ENCODE measurements at places on chromosomes 16 and 17.

GRCh38 chr17:7579834-7580603 lies 581 bp downstream of the CD68 start:
- H3K4me1 ChIP-seq, result peaks cover 2% of the 10 kb centered on the region
- no peak overlapping the region for H3K4me3 ChIP-seq
- H3K27me3 ChIP-seq, result no peaks in the 10 kb centered on the region
- no peak for ATAC-seq
- H3K27ac ChIP-seq, result peak overlapping the region; percentile 77
- no peaks in the 10 kb centered on the region for H3K36me3 ChIP-seq

DNA sequence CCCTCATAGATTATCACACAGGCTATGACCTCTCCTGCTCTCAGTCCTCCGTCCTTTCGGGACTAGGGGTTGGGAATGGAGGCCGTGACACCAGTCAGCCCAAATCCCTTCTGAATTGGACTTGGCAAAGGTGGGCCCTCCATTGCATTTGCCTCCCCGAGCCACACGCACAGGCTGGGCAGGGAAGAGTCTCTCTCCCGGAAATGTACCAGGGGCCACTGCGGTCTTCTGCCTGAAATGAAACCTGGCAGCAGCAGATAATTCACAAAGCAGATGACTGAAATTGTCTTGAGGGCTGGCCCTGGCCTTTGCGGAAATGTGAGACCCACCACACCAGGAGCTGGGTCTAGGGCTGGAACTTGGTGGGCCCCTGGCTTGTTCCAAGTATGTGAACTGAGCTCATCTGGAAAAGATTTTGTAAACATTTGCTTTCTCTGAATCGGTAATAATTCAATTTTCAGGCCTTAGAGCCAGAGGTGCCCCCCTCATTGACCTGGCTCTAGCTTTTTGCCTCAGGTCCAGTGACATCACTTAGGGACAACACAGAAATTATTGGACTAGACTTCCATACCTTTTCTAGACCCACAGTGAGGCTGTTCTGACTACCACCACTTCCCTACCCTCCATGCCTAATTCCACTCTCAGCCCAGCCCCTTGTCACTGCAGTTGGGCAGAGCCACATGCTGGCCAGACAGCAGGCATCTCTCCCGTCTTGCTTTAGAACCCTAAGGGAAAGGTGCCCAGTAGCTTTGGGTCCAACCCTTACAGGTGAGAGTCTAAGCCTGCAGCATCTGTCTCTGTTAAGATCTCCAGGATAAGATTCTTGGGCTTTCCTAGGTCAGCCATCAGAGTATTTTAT lies 75.2 kb downstream of the CCDC182 start:
- H3K27me3 ChIP-seq, result no peaks in the 10 kb centered on the region
- H3K36me3 ChIP-seq, result peaks cover 1% of the 10 kb centered on the region
- H3K4me1 ChIP-seq, result no peaks in the 10 kb centered on the region

DNA sequence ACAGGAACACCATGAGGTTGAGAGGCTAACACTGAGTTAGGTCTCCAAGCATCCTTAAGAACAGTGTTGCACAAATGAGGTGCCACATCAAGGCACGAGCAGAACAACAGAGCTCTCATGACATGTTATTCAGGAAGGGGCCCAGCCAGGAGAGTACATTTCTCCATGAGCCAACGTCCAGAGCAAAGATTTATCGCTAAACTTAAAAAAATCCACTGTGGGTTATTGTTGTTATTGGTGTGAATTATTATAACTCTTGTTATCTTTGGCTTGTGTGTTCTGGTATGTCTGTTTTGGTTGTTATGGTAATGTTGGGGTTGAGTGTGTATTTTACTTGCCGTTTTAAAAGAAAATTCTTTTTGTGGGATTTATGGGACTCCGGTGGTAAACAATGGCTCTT lies 68.9 kb upstream of the MSI2 start:
- H3K27ac ChIP-seq, result no peak overlapping the region
- no peak overlapping the region for H3K4me3 ChIP-seq
- H3K27me3 ChIP-seq, result no peaks in the 10 kb centered on the region
- no peaks in the 10 kb centered on the region for H3K4me1 ChIP-seq
- no peaks in the 10 kb centered on the region for H3K36me3 ChIP-seq

DNA sequence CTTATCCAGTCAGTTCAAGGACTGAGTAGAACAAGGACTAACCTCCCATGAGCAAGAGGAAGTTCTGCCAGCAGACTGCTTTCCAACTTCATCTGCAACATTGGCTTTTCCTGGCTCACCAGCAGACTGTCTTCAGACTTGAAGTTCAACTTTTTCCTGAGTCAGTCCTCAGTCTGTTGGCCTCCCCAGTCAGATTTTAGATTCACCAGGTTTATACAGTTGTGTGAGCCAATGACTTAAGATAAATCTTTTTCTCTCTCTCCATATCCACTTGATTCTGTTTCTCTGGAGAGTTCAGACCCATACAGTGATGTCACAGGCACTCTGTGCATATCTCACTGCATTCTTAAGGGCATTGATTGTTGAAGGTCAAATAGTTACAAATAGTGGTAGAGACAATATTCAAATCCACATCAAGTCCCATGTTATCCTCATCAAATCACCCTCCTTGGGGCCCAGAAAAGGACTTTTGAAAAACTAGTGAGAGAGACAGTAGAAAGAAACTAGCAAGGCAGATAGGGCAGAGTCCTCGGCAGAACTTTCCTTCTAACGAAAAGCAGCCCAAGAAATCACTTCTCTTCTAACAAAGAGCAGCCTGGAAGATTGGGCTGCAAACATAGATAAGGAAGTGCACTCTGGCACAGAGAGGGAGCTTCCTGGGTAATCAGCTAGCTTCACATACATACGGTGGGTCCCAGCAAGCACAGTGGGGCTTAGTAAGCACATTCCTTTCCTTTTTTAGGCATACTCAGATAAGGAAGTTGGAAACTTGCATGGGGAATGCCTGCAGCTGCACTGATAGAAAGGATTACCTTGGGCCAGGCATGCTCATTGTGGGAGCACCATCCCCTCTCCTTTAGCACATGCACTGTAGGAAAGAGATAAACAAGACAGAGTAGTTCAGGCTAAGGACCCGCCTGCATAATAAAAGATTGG lies 132.3 kb upstream of the FAM20A start:
- no peak overlapping the region for H3K4me3 ChIP-seq
- no peaks in the 10 kb centered on the region for H3K36me3 ChIP-seq
- no peaks in the 10 kb centered on the region for H3K27me3 ChIP-seq

DNA sequence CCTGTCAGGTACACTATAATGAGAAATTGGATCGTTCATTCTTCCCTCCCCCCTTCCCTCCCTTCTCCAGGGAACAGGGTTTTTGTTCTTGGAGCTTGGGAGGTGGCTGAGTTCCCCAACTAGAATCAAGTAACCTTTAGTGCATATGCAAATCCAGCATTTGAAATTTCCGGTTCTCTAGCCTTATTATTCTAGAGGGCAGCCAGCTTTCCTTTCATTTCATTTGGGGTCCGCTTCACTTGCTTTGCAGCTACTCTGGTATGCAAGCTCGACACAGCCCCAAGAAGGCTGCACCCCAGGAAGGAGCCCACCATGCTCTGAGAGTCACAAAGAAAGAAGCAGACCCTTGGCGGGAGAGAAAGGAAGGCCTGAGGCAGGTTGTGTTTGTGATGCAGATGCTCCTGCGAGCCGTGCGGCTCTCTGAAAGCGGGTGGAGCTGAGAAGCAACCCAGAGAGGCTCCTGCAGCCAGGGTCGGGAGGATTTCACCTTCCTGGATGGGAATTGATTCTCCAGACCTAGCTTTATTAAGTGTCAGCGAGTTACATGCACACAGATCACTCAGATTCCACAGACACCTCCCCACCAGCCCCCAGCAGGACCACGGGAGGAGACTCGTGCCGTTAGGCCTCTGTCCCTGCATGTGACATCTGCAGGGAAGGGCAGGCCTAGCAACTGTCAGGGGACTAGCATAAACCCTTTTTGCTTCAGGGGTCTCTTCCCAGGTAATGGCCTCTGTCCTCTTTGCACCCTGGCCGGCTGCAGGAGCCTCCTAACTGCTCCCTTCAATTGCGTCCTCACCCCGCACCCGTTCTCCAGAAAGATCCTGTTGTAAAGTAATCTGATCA lies 34.5 kb downstream of the PMM2 start:
- ATAC-seq, result no peak
- H3K27ac ChIP-seq, result no peak overlapping the region
- H3K36me3 ChIP-seq, result no peaks in the 10 kb centered on the region
- H3K4me3 ChIP-seq, result no peak overlapping the region
- H3K4me1 ChIP-seq, result no peaks in the 10 kb centered on the region
